HFF-Myc (cell line): ENCODE measurements at places on chromosomes 11 and 22.

DNA sequence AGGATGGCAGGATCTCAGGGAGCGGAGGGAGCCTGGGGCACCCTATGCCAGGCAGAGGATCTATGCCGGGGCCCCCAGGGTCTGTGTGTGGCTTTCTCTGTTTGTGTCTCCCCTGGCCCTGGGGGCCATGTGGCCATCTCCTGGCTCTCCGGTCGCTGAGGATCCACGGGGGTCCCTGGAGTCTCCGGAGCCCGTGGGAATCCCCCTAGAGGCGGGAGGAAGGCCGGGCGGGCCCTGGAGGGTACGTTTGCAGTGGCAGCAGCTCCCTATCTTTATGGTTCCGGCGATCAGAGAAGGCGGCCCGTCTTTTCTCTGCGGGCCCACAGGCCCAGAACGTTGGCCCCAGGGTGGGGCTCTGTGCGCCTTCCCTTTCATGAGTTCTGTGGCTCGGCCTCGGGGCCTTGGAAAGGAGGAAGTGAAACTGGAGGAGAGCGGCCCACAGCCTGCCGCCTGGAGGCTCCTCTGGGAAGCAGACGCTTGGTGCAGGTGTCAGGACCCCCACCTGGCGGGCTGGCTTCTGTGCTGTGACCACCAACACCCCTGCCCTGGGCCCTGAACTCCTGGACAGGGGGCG lies 82.1 kb downstream of the KCNQ1 start:
- DNase-seq, result no peak

DNA sequence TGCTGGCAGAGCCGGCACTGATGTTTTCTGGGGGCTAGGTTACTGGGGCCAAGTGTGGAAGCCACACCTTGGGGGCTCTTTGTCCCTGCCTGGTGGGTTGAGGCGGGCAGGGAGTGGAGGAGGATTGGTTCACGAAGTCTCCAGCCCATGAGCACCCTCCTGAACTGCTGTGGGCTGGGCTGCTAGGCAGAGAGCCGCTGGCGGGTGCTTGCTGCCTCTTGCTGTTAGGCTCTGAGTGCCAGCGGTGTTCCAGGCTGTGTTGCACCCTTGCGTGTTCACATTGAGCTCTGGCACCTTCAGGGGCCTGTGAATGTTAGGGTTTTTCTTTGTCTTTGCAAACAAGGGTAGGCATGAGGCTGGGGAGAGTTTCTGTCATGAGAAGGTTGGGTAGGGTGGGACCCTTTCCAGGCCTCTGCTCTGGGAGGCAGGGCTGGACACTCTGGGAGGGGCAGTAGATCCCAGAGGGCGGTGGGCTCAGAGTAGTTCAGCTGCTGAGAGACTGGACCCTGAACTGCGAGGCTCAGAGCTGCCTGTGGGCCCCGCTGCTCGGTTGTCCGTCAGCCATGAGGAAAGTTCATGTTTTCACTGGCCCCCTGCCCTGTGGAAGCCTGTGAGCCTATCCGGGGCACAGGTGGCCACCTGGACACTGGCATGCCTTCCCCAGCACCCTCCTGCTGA lies 24.0 kb upstream of the TMEM191C start:
- no peak for DNase-seq

DNA sequence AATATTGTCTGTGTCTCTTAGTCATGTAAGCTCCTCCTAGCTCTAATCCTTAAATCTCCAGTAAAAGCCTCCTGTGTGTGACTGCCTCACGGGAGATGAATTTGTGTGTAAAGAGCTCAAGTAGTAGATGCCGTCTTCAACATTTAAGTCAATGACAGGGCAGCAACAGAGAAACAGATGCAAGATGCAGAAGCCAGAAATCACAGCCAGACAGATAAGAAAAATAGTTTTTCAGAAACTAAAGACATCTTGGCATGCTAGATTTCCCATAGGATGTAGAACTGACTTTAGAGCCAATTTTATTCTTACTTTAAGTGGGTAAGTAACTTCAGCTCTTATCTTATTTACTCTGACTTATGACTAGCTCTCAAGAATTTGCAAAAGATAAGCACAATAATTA lies 652.8 kb downstream of the KCNA4 start:
- DNase-seq, result no peak

- peak; percentile 63 for DNase-seq
These were observed 21.8 kb upstream of the RRM1 start for GRCh38 chr11:4072668-4073285.

DNA sequence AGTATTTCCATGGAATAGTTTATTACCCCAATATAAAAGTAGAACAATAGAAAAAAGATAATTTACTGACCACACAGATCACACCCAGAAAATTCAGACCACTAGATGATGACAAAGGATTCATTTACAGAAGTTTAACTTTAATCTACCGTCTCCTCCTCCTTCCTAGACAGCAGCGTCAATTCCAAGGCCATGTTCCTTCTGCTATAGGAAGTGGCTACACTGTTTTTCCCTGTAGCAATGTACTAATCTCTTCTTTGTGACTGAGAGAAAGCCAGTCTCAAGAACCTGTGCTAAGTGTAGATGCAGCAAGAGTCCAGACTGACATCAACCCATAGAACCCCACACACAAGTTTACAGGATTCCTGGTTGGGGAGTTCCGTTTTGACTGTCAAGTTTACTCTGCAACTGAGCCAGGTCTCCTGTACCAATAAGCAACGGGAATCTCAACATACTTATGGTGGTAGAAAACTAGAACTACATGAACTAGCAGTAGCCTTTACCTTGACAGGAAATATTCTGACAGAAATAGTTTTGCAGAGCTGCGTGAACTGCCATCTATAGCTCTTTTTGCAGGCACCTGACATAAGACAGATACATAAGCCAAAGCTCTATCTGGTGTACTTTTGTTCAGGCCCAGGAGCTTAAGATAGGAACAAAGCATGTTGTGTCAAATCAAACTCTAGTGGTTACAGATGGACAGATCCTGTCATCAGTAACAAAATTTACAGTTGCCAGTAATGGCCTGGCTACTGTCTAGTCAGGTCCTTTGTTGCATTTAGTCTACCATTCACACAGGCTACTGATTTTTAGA lies 42.9 kb downstream of the MRTFA start:
- no peak for DNase-seq

DNA sequence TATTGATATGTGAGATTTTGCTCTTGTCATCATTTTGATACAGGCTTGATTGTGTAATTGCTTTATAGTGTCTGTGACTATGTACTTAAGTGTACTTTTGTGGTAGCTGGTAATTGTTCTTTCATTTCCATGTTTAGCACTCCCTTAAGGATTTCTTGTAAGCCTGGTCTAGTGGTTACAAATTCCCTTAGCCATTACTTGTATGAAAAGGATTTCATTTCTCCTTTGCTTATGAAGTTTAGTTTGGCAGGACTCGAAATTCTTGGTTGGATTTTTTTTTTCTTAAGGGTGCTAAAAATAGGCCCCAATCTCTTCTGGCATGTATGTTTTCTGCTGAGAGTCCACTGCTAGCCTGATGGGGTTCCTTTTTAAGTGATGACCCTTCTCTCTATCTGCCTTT lies 346.8 kb downstream of the JRKL start:
- DNase-seq, result no peak

DNA sequence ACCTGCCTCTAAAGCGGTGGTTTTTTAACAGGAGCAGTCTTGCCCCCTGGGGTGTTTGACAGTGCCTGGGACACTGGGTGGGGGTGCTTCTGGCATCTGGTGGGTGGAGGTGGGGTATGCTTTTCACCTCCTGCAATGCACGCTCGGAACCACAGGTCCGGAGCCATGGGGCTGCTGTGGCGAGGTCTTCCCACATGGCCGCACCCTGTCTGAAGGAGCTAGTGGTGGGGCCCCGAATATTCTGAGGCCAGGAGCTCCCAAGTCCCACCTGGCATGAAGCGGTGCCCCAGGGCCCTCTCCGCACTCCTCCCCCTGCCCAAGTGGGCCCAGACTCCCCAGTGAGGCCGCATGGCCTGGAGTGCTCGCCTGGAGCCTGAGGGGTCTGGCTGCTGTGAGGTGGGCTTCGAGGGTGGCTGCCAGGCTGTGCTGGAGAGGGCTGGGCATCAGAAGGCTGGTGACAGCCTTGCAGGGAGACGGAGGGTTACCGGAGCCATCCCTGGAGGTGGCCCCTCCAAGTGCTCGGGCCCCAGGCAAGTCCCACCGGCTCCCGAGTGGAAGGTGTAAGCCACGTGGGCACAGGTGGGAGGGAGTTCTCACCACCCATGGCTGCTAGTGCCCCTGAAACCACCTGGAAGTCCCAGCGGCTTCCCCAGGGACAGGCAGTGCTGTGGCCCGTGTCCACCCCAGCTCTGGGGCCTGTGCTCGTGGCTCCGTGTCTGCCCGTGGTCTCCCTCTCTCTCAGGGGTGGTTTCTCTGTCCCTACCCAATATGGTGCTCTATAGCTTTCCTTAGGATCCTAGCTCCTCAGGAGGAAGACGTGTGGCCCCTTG lies 15.1 kb downstream of the TBX1 start:
- no peak for DNase-seq

GRCh38 chr11:119912229-119912628 lies 183.2 kb upstream of the NECTIN1 start:
- no peak for DNase-seq

- no peak for DNase-seq
These were observed 9.0 kb downstream of the NAT10 start for GRCh38 chr11:34114471-34114870.

GRCh38 chr11:6405052-6405667 lies 13.7 kb downstream of the APBB1 start:
- DNase-seq, result no peak

- DNase-seq, result no peak
These were observed 723.1 kb upstream of the KIRREL3 start for GRCh38 chr11:127723714-127724113.

GRCh38 chr11:133258751-133259150 lies 273.6 kb downstream of the OPCML start:
- DNase-seq, result no peak

GRCh38 chr11:66363805-66364535 lies 7.6 kb downstream of the SLC29A2 start:
- no peak for DNase-seq

GRCh38 chr22:35219012-35219411 lies 38.3 kb upstream of the HMGXB4 start:
- DNase-seq, result no peak

DNA sequence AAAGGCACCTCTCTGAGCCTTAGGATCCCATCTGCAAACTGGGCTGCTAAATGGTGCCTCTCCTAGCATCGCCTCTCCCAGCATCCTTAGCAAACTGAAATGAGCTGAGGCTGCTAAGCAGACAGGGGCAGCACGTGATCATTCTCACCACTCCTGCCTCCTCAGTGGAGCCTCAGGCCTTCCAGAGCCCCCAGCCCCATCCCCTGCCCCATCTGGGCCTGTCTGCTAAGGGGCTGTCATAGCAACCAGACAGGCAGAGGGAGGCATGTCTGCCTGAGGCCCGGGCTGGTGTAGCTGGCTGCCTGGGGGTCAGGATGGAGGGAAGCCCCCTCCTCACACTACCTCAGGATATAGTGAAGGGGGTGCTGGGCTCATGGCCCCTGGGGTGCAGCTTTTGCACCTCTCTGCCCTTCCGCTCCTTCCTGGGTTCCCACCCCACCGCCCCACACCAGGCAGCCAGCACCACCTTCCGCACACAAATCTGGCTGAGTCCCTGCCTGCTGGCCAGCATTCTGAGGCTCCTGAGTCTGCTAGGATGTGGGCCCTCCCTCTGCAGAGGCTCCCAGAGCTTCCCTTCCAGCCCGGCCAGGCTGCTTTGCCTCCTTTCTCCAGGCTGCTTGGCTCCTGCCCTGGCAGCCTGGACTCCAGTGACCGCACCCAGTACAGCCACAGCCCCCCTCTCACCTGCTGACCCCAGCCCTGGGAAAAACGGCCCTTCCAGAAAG lies 47.5 kb upstream of the TTLL12 start:
- DNase-seq, result no peak

DNA sequence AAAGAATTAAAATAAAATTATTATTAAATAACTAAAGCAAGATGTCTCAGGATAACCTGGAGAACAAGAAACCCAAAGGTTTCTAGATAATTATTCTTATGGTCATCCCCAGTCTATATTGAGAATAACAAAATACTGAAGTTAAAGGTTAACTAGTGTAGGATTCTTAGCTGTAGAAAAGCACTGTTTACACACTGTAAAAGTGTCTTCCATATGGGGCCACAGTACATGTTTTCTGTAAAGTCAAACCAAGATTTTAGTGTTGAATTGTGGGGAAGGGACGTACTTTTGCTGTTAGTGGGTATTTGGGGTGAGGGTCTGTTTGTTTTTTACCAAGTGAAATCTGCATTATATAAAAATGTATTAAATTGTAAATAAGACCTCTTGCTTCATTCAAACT lies 47.5 kb upstream of the SOX6 start:
- no peak for DNase-seq

- no peak for DNase-seq
These were observed 194 bp downstream of the SF1 start for GRCh38 chr11:64778223-64778472.

DNA sequence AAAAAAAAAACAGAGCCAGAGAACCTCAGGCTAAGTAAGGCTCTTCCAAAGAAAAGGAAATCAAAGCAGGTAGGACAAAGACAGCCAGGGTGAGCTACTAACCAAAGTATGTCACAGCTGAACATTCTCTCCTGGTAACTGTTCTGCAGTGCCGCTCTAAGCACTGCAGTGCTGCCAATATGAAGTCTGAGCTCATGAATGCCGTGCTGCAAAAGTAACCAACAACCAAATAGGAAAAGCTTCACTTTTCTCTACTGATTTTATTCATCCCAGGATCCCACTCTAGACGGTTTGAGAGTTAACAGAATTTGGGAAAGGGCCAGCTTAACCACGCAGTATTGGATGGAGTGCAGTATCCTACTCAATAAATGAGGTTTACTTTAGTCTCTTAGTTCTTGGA lies 3.5 kb downstream of the SIK3 start:
- no peak for DNase-seq

GRCh38 chr11:125070699-125071254 lies 7.7 kb downstream of the SLC37A2 start:
- DNase-seq, result no peak

DNA sequence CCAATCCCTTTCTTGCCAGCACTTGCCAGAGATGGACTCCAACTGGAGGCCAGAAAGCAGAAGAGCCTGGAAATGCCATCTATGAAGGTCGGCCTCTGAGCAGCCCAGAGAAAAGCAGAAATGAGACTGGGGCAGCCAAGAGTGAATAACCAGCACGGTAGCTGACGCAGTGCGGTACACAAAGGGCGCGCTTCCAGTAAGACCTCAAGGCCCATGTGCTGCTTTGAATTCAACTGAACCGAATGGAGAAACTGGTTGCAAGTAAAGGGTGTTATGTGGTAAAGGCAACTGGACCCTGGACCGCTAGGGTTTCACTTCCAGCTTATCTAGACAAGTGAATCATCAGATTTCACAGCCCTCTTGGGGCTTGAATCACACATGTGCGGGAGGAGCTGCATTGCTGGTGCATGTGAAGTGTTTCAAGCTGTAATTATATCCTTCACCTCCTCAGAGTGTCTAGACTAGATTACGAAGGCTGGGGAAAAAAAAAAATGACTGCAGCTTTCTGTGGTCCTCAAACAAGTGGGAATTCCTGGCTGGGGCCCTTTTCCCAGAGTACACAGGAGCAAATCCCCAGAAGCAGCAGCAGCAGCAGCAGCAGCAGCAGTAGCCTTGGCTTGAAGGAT lies 128.9 kb downstream of the CCDC34 start:
- DNase-seq, result peak; percentile 64

DNA sequence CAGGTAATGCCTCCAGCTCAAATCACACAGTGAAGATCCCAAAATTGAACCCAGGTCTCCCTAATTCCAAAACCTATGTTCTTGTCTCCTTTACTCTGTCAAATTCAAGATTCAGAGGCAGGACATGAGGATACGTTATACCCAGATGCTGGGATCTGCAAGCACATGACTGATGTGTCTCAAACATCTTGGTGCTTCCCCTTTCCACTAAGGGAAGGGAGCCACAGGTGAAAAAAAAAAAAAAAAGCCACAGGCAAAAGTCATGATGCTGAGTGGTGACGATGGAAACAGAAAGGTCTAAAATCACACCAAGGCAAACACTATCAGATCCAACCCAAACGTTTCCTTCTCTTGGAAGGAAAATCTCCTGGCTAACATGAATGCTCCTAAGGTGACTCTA lies 24.0 kb downstream of the ABTB2 start:
- DNase-seq, result no peak
